ENCODE measurements at places on chromosomes 7 and 10.

- DNase-seq = no peak
Measured at GRCh38 chr10:48797830-48798229, 113.2 kb downstream of the WDFY4 start.

GRCh38 chr7:6359734-6360133 is 87.3 kb upstream of the CYTH3 start:
- DNase-seq = no peak

DNA sequence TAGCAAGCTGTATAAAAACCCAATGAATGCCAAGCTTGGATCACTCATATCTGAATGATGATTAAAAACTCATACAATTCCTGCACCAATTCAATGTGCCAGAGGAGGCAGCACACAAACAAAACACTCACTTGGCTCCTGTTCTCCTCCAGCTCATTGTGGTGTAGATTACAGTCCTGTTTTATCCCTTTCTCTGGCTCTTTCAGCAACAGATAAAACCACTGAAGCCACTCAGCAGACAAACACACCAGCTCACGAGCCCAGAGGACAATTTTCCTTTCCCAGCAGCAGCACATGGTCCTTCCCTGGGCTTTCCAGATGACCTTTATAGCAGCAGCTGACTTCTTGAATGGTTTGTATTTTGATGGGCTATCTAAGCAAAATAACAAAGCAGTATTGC is 107.3 kb upstream of the STARD3NL start:
- no peak for DNase-seq

- no peak for DNase-seq
Measured at GRCh38 chr10:88521791-88522190, 61.3 kb downstream of the RNLS start.

DNA sequence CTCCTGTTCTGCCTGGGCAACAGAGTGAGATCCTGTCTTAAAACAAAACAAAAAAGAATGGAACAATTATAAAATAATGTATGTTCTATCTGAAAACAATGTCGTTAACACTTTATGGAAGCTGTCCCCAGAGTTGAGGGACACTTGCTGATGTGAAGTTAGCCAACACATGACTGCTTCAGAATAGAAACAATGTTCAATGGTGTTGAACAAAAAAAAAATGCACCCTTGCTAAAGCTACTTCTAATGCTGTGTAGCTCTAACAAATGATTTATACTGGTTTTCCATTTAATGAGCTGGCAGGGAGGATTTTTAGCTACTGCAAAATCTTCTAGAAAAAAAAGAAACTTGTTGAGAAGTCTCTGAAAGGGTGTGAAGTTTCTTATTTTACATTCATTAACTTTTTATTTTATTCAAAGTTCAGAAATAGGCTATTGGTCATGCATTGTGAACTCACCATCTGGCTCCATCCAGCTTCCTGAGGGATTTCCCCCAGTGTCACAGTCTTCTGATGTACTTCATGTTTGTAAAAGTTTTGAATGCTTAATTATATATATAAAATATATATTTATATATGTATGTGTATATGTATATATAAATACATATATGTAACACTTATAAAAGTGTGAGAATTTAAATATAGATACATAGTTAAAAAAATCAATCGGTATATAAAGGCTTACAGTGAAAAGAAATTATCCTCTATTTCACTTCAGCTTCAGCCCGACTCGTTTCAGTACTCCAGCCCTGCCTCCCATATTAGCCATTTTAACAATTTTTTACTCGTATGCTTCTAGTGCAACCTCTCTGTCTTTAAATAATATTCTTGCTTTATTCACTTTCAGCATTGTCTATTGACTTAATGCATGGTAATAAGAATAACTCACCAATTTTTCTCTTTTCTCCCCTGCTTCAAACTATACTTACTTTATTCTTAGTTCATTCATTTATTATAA is 35.0 kb downstream of the HDAC9 start:
- no peak for DNase-seq

DNA sequence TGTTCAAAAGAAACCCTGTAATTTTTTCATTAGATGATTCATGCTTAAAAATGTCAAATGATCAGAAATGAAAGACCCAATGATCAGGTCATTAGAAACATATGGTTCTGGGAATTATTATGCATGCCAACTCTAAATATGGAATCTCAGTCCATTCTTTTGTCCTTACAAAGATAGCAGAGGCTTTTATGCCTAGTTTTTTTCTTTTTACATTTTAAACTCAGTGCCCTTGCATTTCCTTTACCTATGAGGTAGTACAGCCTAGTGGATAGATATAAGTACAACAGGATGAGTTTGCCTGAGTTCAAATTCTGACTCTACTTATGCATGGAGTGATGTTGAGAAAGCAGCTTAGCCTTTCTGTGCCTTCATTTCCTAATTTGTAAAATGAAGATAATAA is 392.9 kb downstream of the SUGCT start:
- DNase-seq = no peak

DNA sequence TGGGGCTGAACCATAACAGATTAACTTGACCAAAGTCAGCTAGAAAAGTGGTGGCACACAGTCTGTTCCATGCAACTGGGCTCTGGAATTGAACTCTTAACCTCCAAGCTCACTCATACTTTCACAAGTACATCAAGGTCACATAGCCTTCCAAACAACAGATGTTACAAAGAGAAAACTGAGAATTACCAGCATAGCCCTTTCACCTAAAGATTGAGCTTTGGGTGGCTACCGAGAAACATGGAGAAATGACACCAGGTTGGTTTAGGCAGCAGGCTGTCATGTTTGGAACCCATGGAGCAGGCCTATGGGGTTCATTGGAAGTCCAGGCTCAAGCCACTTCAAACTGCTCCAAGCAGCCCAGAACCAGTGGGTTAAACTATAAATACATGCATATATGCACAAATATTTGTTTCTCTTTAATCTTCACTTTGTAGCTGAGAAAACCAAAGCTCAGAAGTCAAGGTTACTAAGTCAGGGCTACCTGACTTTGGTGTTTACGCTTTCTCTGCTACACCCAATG is 59.1 kb downstream of the MALSU1 start:
- no peak for DNase-seq

- no peak for DNase-seq
Measured at GRCh38 chr7:30897770-30898169, 13.9 kb upstream of the AQP1 start.

- no peak for DNase-seq
Measured at GRCh38 chr7:42274053-42274452, 37.0 kb upstream of the GLI3 start.

DNA sequence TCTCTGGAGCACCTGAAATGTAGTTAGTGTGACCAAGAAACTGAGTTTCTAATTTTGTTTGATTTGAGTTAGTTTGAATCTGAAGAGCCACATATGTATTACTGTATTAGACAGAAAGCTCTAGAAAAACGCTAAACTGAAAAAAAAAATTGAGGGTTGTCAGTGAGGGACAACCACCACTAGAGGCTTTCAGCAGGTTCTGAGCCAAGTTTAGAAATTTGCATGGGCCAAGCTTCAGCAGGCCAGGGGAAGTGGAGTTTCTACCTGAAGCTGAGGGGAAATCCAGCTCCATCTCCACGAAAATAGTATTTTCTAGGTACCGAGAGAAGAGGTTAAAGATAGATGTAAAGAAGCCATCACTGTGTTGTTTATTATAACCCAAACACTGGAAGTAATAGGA is 77.9 kb upstream of the PLXNA4 start:
- no peak for DNase-seq

DNA sequence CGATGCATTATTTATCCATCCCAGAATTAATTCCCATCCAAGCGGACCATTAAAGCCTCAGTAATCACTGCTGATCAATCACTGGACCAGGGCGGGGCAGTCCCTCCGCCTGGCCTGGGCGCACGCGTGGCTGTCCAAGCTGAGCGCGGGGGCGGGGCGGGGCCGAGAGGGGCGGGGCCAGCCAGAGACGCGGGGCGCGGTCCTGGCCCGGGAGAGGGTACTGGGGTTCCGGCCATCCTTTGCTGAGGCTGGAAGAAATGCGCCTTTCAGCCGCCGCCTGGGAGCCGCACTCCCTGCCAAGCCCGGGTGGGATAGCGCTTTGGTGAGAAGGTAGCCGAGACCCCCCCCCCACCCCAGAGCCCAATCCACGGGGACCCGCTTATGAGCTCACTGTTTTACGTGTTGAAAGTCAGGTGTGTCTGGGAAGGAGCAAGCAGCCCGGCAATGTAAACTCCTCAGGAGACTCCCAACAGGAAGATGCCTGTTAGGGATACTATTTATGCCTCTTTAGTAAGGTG is at the start of gene ARHGAP22:
Gene ARHGAP22 (minus strand): TSS at position 83 of the 518 bp plus-strand sequence. CDS start 277 bp downstream, outside the sequence.
- DNase-seq = peak; percentile 64

DNA sequence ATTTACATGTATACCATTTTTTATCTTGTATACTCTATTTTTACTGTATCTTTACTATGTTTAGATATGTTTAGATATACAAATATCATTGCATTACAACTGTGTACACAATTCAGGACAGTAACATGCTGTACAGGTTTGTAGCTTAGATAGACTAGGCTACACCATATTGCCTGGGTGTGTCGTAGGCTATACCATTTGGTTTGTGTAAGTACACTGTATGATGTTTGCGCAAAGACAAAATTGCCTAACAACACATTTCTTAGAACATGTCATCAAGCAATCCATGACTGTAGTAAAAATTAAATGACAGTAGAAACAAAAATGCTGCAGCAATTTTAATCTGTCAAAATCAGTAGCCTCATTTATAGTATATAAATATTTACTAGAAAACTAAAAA is 812.2 kb downstream of the GRM8 start:
- no peak for DNase-seq

DNA sequence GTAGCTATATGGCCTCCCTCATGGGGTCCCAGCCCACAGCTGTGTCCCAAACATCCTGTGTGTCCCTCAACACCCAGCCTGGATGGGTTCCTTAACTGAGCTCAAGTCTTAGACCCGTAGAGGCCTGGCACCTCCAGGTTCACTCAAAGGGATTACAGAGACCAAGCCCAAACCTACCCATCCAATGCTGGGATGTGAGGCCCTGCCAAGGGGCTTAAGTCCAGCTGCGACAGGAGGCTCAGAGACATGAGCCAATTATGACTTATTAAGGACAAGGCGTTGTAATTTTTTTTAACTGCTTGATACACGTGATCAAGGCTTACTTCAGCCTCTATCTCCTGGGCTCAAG is 105.6 kb upstream of the RET start:
- DNase-seq = no peak

GRCh38 chr10:96556003-96556402 is 30.8 kb downstream of the TM9SF3 start:
- no peak for DNase-seq
